Neural crest cell (in vitro differentiated cells): ENCODE measurements at places on chromosomes 12 and 14. TPM values are rescaled to one million over a fixed set of nuclear protein-coding genes. Genes with fewer than 3 reads are reported as not detected.

ITGA7 gene
- 57.9 and 63.7 TPM in 2 replicates for total RNA-seq

BDKRB2 gene
- 0.09 and 0.18 TPM in 2 replicates for total RNA-seq

ASIC1 gene
- 22.7 and 25.0 TPM in 2 replicates for total RNA-seq

PAX9 gene
- not detected in 2 replicates for total RNA-seq

- H3K4me3 ChIP-seq = no peak overlapping the region
- H3K27me3 ChIP-seq = peaks cover 64% of the 10 kb centered on the region
- H3K4me1 ChIP-seq = peaks cover 11% of the 10 kb centered on the region
- no peak for DNase-seq
- no peak overlapping the region for H3K27ac ChIP-seq
These were observed 3.8 kb upstream of the C12orf42 start for GRCh38 chr12:103499571-103499970.

DNA sequence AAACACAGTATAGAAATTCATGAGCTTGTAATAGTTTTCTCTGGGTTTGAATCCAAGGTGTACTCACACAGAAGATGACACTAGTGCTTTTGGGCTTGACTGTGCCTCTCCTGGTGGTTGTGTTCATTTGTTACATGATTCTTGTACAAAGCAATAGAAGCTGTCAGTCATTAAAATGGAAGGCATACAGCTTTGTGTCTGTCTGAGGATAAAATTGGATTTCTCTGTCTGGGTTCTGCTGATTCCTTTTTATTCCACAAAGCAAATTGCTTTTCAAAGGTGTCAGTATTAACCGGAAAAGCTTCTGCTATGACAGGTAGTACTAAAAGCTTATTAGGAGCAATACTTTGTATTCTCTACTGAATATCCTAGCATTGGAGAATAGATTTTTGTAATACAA is 361.2 kb downstream of the SLC6A15 start:
- H3K4me3 ChIP-seq = no peak overlapping the region
- H3K36me3 ChIP-seq = no peaks in the 10 kb centered on the region
- H3K27ac ChIP-seq = no peak overlapping the region
